ENCODE measurements at places on chromosomes 5 and 9.
A peak's percentile ranks its signal among the peaks of the same experiment; 100 is the strongest.

- DNase-seq: no peak
Measured at GRCh38 chr5:77390795-77391194, 101.3 kb downstream of the WDR41 start.

DNA sequence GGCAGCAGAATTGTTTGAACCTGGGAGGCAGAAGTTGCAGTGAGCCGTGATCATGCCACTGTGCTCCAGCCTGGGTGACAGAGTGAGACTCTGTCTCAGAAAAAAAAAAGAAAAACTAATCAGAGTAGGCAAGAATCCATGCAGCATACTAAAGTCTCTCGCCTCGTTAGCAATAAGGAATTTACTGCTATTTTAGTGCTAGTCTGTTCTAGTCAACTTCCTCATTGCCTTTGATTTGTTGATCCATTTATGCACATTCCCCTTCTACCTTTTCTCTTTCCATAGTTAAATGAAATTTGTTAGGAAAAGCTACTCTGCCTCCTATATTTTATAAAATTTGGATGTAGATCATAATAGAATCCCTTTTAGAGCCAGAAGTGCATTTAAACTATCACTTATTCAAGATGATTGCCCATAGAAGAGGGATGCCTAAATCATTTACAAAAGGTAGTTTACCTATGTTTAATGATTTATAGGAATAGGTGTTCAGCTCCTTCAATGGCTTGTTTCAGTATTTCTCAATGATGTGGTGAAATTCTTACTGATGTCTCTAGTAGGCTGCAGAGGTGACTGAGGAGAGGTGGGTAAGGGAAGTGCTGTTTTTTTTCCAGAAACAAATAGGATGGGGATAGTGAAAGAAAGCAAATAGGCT, 1.9 kb downstream of the LRRC19 start:
- no peak for DNase-seq

DNA sequence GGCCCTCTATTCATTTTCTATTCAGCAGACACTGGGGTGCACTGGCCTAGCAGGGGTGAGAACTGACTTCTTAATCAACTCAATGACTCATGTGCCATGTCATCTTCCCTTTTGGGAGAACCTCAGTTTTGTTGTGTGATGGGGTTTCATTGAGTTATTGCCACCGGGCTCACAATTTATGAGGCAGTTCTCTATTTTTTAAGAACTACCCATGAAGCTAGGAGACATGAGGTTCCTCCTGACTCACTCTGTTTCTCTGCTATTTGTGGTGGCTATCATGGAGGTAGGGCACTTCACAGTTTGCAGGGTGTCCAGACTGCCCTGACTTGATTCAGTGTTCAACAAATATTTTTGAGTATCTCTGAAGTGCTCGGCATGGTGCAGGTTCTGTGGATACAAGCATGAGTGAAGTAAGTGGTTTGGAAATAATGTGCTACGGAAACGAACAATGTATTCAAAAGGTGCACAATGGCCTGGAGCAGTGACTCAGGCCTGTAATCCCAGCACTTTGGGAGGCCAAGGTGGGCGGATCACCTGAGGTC, 39.3 kb downstream of the SPARC start:
- DNase-seq: no peak

- DNase-seq: no peak
Measured at GRCh38 chr5:53008751-53009150, 19.6 kb downstream of the ITGA2 start.

GRCh38 chr9:83646500-83647239, 23.7 kb downstream of the IDNK start:
- no peak for DNase-seq

GRCh38 chr5:89218364-89218763, 335.4 kb upstream of the MEF2C start:
- no peak for DNase-seq

- no peak for DNase-seq
Measured at GRCh38 chr9:68492806-68493205, 47.9 kb downstream of the TMEM252 start.

GRCh38 chr5:73540192-73540591, 25.2 kb downstream of the ANKRA2 start:
- peak; percentile 2 for DNase-seq

- no peak for DNase-seq
Measured at GRCh38 chr5:15837551-15838289, 337.7 kb downstream of the FBXL7 start.

GRCh38 chr9:84229191-84229590, 111.4 kb downstream of the SLC28A3 start:
- DNase-seq: no peak

GRCh38 chr5:137398751-137399150, 100.4 kb downstream of the SPOCK1 start:
- DNase-seq: no peak

- DNase-seq: no peak
Measured at GRCh38 chr5:181149806-181150733, 2.7 kb downstream of the OR2V2 start.

- no peak for DNase-seq
Measured at GRCh38 chr9:137875354-137875753, 2.2 kb upstream of the CACNA1B start.

- DNase-seq: no peak
Measured at GRCh38 chr5:97835112-97835511, 652.1 kb upstream of the RIOK2 start.

- DNase-seq: no peak
Measured at GRCh38 chr9:127390563-127390962, 6.4 kb upstream of the SLC2A8 start.

DNA sequence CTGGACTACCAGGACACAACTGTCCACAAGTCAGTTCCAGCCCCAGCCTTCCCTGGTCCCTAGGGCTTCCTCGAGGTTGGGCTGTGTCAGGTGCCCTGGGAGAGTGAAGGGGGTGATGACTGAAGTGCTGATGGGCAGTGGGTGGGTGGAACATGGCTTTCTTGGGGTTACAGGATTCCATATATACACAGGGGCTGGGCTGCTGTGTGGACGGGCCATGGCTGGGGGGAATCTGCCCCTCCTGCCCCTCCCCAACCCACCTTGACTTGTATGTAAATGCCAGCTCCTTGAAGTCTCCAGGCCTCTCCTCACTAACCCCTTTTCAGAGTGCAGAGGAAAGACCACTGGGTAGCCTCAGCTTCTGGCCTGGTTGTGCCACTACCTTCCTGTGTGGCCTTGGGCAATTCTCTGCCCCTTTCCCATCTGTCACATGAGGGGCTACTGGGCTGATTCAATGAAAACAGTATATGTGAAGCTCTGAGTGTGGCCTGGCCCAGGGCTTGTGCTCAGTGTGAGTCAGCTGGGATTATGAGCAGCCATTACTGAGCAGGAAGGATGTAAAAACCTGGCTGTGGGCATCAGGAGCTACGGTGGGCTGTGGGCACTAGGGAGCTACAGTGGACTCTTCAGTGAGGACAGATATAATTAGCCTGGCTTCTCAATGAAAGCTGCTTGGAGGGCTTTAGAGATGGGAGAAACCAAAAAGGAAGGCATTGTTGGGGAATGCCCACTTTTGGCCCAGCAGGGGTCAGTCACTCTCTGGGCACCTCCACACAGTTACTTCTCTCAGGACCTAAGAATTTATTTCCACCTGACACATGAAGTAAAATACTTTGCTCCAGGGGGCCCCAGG, 23.3 kb downstream of the PITX1 start:
- DNase-seq: no peak

GRCh38 chr9:129002992-129003391, 25.1 kb downstream of the SH3GLB2 start:
- no peak for DNase-seq

- DNase-seq: peak; percentile 7
Measured at GRCh38 chr9:31119890-31120454, 1264.5 kb upstream of the ACO1 start.

DNA sequence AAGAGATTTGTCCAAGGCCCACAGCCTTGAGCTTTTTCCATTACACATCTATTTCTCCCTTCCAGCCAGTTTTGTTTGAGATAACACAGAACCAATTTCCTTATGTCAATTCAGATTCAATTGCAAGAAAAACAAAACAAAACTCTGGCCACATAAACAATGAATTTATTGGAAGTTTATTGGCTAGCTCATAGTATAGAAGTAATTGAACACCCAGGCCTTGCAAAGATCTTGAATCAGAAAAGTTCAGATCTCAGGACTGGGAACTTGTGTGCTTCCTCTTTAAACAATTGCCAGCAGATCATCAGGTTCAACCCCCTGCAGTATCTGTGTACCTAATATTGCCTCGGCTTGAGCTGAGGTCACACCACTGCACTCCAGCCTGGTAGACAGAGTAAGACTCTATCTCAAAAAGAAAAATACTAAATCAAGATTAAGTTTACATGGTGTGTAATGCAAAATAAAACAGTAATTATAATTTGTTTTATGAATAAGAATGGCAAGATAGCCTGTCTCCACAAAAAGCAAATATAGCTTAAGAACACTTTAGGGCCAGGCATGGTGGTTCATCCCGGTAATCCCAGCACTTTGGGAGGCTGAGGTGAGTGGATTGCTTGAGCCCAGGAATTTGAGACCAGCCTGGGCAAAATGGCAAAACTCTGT, 4.1 kb upstream of the ZCCHC10 start:
- DNase-seq: no peak

DNA sequence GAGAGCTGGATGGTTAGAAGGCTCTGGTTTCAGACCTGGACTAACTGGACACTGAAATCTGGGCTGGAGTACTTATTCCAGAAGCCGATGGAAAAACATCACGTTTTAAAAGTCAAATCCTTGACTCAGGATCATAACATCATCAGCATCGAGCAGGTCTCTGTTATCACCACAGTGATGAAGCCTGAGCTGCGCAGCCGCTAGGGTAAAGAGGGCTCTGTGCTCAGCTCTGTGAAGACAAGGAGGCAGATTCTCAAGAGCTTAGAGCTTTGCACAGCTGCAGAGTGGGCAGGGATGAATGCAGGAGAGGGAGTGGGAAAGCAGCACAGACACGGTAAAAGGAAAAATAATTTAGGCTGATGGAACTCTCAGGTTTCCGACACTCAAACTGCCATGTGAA, 208.8 kb upstream of the TAS2R1 start:
- peak; percentile 48 for DNase-seq

- DNase-seq: no peak
Measured at GRCh38 chr9:93929231-93929630, 25.9 kb downstream of the BARX1 start.

DNA sequence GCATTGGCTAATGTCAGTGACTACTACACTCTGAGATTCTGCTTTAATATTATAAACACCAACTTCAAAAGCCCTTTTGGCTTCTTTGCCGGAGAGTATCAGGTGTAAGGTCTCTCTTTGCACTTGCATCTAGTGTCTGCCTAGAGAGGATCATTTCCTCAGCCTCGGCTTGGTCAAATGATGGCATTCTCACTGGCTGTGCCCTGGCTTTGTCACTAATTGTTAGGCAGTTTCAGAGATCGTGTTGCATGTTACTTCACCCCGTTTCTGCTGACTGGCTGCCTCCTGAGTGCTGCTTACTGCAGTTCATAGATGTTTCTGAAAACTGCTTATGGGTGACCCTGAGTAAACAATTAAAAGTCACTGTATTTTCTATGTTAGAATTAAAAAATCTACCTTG, 48.8 kb downstream of the SLC1A3 start:
- DNase-seq: no peak

- peak; percentile 85 for DNase-seq
Measured at GRCh38 chr5:176959051-176959450, 47.5 kb downstream of the UIMC1 start.

GRCh38 chr9:116452227-116452626, 234.9 kb upstream of the TRIM32 start:
- no peak for DNase-seq

DNA sequence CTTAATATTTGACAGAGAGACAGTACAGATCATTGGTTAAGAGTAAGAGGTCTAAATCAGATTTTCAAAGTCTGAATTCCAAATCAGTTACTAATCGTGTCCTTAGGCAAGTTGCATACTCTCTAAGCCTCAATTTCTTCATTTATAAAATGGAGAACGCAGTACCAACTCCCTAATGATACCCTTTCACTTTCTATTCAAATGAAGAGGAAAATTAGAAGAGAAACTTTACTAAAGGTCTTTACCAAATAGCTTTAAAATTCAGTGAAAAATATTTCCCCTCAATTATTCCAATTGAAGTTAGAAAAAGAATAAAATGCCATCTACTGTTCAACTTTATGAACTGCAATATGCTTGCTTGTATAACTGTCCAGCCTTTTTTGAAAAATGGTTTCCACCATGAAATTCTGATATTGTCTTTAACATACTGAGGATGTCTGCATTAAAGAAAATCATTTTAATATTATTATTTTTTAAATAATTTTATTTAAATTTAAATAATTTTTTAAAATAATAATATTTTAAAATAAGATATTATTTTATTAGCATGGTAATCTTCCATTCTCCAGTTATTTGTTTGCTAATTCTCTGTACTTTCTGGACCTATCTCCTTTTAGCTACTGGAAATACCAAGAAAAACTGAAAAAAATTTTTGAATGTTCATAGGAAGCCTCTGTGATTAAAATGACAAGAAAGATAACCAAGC, 36.0 kb downstream of the POC5 start:
- peak; percentile 23 for DNase-seq

GRCh38 chr9:71895117-71895516, 15.9 kb downstream of the ABHD17B start:
- DNase-seq: no peak

- DNase-seq: no peak
Measured at GRCh38 chr9:69030851-69031645, 4.5 kb upstream of the FXN start.

GRCh38 chr9:113488490-113488889, 25.0 kb downstream of the RGS3 start:
- no peak for DNase-seq

GRCh38 chr9:96073531-96074480, 198.3 kb downstream of the ERCC6L2 start:
- no peak for DNase-seq

GRCh38 chr5:149853331-149853648, 91.3 kb downstream of the PDE6A start:
- no peak for DNase-seq

DNA sequence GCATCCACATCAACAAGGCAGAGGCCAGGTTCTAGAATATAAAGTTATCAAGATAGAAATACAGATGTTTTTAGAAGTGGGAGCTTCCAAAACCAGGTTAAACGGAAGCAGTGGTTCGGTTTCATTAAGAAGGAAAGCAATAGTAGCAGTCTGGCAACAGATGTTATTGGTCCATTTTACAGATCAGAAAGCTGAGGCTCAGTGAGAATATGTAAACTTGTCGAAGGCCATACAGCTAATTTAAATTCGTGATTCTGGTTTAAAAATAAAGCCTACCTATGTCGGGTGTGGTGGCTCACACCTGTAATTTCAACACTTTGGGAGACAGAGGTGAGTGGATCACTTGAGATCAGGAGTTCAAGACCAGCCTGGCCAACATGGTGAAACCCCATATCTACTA, 160.6 kb downstream of the ARRDC3 start:
- no peak for DNase-seq

GRCh38 chr9:27599102-27599869, 26.0 kb upstream of the C9orf72 start:
- no peak for DNase-seq
